Cardiac ventricle fibroblast (primary cell): ENCODE measurements at places on chromosomes 5 and 9. TPM values are rescaled to one million over a fixed set of nuclear protein-coding genes. Genes with fewer than 3 reads are reported as not detected.

The PLCXD3 gene
- 71.4 and 74.8 TPM in 2 replicates for total RNA-seq

The NUTM2F gene
- total RNA-seq, result not detected in 2 replicates

The CCL28 gene
- total RNA-seq, result 0.10 and 0.44 TPM in 2 replicates

The LRRTM2 gene
- under 0.01 and 4.4 TPM in 2 replicates for total RNA-seq

The ERP44 gene
- 16.5 TPM in 2 replicates for total RNA-seq

The IGIP gene
- 6.1 and 6.6 TPM in 2 replicates for total RNA-seq

The IL31RA gene
- 0.20 and 0.31 TPM in 2 replicates for total RNA-seq

The KCNV2 gene
- total RNA-seq, result not detected in 2 replicates

The TXNDC8 gene
- not detected in 2 replicates for total RNA-seq

The KIF3A gene
- total RNA-seq, result 3.9 and 4.6 TPM in 2 replicates

The CD274 gene
- 0.19 and 0.34 TPM in 2 replicates for total RNA-seq

The FCN2 gene
- total RNA-seq, result not detected in 2 replicates

The RORB gene
- 0.12 and 0.15 TPM in 2 replicates for total RNA-seq
